ENCODE measurements at places on chromosomes 1 and 21.

- no peak for DNase-seq
These were observed 12.9 kb downstream of the AHDC1 start for GRCh38 chr1:27590917-27591508.

- DNase-seq: no peak
These were observed 3.0 kb upstream of the AHCTF1 start for GRCh38 chr1:246934765-246935164.

DNA sequence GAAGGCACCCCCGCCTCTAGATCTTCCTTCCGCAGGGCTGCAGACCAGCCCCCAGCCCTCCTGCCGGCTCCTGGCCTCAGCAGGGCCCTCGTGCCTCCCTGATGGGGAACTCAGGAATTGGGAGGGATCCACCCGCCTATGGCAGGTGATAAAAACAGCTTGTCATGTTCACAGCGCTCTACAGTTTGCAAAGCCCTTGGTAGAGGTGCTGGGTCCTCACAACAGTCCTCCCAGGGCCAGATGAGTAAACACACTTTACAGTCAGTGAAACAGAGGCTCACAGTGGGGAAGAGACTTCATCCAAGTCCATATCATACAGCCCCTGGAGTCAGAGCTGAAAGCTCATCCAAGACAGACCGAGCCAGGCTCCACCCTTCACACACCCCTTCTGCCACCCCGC, 97.0 kb upstream of the IFFO2 start:
- DNase-seq: no peak

DNA sequence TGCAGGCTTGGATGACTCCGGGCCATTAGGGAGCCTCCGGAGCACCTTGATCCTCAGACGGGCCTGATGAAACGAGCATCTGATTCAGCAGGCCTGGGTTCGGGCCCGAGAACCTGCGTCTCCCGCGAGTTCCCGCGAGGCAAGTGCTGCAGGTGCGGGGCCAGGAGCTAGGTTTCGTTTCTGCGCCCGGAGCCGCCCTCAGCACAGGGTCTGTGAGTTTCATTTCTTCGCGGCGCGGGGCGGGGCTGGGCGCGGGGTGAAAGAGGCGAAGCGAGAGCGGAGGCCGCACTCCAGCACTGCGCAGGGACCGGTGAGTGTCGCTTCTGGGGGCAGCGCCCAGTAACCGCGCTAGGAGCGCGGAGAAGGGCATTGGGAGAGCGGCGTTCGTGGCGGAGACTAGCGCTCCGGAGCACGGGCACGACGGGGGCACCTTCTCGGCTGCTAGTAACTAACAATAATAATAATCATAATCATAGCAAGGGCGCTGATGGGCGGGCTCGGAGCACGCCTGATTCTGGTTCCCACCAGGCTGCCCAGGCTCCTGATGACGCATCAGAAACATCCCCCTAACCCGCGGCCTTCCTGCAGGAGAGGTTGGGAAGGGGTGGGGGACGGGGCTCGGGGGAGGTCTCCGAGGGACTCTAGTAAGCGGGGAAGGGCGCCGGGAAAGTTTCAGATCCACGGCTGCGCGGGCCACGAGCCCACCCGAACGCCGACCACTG, at the start of gene MX1:
Gene MX1 (plus strand): TSS at position 286 of the 722 bp plus-strand sequence. CDS start 5,832 bp downstream, outside the sequence.
- peak; percentile 77 for DNase-seq

DNA sequence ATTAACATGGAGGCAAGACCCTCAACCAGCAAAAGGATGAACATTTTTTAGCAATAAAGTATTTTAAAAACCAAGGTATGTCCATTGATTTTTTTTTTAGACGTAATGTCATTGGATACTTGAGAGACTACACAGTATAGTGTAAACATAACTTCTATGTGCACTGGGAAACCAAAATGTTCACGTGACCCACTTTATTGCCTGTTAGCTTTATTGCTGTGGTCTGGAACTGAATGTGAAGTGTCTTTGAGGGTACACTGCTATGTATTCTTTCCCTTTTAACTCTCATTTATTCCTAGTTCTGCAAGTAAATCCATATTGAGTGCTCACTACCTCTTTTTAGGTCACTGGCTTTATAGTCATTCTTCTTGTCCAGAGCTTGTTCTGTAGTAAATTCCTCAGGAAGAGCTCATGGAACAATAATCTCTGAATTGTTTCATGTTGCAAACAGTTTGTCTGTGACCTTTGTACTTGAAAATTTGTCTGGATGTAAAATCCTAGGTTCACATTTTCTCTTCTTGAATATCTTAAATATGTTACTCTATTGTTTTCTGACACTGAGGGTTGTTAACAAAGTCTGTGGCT, 20.6 kb downstream of the ABCD3 start:
- no peak for DNase-seq

GRCh38 chr1:154519591-154519991, 17.4 kb upstream of the SHE start:
- DNase-seq: no peak

- DNase-seq: no peak
These were observed 69.2 kb downstream of the MORN1 start for GRCh38 chr1:2322065-2322571.

- DNase-seq: no peak
These were observed 152.2 kb downstream of the CLEC20A start for GRCh38 chr1:178344513-178345091.

DNA sequence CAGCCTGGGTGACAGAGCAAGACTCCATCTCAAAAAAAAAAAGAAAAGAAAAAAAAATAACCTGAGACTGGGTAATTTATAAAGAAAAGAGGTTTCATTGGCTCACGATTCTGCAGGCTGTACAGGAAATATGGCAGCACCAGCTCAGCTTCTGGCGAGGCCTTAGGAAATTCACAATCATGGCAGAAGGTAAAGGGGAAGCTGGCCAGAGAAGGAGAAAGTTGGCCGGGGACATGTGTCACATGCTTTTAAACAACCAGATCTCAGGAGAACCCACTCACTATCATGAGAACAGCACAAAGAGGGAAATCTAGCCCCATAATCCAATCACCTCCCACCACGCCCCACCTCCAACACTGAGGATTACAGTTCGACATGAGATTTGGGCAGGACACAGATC, 125.3 kb downstream of the DISP1 start:
- DNase-seq: no peak

DNA sequence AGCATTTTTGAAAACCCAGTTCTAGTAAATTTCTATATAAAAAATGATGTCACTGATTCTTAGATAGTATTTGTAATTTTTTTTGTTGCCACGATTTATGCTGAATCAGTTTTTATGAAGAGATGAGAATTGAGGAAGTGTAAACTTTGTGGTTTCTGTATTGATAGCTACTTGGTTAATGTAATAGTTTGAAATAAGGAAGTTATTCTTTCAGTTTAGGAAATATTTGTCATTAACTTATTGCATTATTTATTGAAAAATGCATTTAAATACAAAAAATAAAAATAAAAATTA, 97.8 kb downstream of the ZFYVE9 start:
- DNase-seq: no peak

DNA sequence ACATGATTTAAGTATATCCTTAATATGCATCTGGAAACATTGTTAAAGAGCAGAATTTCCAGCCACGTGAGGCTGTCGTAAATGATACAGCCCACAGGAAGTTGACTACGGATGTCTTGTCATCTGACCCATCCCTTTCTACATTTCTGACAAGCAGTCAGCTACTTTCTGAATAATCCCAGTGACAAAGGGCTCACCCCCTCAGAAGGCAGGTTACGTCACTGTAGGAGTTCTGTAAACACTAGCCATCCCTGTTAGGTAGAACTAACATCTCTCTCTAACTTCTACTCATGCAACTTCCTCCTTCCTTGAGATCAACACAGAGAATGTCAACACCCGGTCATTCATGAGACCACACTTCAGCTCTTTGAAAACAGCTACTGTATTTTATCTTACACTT, 259.2 kb downstream of the GREM2 start:
- no peak for DNase-seq

DNA sequence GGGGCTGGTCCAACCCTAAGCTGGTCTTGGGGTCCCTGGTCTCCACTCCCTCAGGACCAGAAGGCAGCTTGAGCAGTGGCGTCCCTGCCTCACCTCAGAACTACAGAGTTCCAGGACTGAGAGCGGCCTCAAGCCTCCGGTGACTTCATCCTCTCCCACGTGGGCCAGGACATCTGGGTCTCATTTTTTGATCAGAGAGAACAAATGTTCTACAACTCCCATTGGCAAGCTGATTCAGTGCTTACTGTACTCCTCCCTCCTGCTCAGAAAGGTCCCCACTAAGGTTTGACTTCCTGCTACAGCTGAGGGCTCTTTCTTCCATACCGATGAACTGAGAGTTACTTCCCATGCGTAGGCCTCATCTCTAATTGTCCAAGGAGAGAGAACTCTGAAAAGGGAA, 78.5 kb downstream of the PLXNA2 start:
- no peak for DNase-seq

DNA sequence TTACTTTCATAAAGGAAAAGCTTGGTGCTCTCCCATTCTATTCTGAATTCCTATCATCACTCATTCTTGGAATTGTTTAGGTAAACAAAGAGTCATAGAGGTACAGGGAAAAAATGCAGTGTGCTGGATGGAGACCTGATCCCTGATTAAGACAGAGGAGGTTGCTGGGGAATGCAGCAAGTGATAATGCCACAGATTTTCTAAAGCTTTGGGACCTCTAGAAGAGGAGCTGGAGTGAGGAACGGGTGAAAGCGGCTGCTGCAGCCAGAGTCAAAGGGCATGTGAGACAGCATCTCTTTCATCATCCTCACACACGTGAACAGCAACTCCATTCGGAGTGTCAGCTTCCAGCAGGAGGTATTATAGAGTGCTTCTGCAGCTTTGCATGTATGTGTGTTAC, 54.9 kb upstream of the DIPK1A start:
- no peak for DNase-seq

DNA sequence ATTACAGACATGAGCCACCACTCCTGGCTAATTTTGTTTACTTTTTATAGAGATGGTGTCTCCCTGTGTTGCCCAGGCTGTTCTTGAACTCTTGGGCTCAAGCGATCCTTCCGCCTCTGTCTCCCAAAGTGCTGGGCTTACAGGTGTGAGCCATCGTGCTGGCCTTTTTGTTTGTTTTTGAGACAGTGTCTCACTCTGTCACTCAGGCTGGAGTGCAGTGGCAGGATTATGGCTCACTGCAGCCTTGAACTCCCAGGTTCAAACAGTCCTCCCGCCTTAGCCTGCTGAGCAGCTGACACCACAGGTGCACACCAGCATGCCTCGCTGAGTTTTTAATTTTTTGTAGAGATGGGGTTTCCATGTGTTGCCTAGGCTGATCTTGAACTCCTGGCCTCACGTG, 49.1 kb downstream of the ADARB1 start:
- no peak for DNase-seq

- DNase-seq: no peak
These were observed 38.3 kb upstream of the GBP5 start for GRCh38 chr1:89310976-89311375.

- DNase-seq: no peak
These were observed 63.5 kb upstream of the DMRTB1 start for GRCh38 chr1:53395671-53396215.

DNA sequence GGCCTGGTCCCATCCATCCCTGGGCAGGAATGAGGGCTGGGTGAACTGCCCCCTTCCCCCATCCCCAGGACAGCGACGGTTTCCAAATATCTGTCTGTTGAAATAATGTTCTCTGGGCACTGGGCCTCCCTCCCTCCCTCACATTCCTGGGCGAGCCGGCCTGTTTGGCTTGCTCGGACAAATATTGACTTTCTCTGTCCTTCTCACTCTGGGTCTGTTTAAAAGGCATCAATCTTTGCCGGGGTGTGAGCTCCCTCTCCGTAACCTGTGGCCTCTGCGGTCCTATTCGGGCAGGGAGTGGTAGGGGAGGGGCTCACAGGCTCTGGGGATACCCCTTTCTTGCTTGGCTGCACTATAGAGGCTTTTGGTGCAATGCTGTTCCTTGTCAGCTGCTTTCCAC, 40.2 kb downstream of the FOXD2 start:
- DNase-seq: no peak

DNA sequence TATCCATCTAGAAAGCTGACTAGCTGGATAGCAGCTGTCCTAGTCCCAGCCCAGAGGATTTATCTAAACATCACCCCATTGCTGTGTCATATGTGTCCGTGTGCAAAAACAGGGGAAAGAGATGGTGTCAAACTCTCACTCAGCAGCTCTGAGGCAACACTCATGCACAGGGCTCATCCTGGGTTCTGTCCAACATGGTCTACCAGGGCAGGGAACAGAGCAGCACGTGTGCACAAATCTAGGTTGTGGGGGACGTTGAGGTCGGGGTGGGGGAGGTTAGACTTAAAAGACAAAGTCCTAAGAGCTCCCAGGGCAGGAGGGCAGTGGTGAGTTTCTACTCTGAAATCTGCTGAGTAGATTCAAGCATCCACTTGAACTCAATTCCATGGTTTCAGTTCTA, 16.2 kb downstream of the PI4KB start:
- no peak for DNase-seq

DNA sequence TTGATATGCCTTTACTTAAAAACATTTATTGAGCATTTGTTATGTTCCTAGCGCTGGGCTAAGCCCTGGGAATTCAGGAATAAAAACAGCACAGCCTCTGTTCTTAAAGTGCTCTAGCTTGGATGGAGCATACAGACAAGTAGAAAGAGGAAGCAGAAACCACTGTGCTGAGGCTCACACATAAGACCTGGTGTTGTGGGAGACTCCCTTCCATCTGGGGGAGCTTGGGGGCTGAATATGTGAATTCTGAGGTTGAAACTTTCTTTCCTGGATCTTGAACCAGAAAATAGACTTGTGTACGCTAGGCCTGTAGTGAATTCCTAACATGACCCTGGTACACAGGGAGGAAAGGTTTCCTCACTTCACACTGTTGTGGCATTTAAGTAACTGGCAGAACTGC, 209.9 kb downstream of the ZNF326 start:
- no peak for DNase-seq

DNA sequence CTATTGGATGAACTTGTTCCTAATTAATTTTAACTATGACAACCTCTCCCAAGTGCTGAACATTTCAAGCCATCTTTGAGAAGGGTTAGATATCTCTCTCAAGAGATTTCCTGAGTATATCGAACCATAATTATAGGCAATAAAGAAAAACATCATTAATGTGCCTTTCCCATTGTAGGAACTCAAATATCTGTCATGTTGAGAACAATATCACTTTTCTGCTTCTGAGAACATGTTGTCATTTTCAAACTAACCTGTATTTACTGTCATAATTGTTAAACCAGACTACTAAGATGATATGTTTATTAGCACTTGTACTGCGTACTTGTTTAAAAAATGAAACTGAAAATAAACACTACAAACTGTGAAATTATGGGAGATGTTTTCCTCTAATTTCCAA, 4.3 kb downstream of the EPS15 start:
- no peak for DNase-seq

- DNase-seq: no peak
These were observed 14.8 kb downstream of the BCAR3 start for GRCh38 chr1:93666613-93667384.

DNA sequence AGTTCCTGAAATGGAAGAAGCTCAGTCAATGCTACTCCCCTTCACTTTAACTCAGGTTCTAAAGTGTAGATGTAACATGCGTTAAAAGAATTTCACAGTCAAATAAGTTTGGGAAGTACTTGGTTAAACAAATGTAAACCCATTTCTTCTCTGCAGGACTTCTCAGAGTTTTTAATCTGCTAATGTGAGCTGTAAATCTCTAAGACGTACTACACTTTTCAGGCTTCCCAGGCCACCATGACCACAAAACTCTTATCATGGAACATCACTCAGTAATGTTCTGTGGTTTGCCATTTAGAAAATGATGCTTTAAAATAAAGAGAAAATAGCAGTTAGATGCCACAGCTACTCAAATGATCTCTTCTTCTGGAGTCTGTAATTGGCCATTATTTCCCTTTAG, 104.3 kb downstream of the HHIPL2 start:
- no peak for DNase-seq
